ENCODE measurements at places on chromosomes 11 and 22. TPM values are rescaled to one million over a fixed set of nuclear protein-coding genes. Genes with fewer than 3 reads are reported as not detected.

The OAF gene
- 30.0 TPM for total RNA-seq

The DTX4 gene
- 2.6 TPM for total RNA-seq

The OR51B5 gene
- total RNA-seq = not detected

The ENDOD1 gene
- 25.5 TPM for total RNA-seq

The C1QTNF5 gene
- 28.6 TPM for total RNA-seq

The OR52H1 gene
- 0.81 TPM for total RNA-seq

The OR56A1 gene
- total RNA-seq = not detected

The GLB1L3 gene
- total RNA-seq = 0.81 TPM

The TTC36 gene
- 0.24 TPM for total RNA-seq

The MPZL3 gene
- total RNA-seq = 0.97 TPM

The MUC5AC gene
- not detected for total RNA-seq

The SCN3B gene
- total RNA-seq = 0.16 TPM

The FBXO3 gene
- total RNA-seq = 41.9 TPM

The FTH1 gene
- 814 TPM for total RNA-seq

The CDCA5 gene
- 1.5 TPM for total RNA-seq

The RRAS2 gene
- 167 TPM for total RNA-seq

The OR52N4 gene
- not detected for total RNA-seq

The APOBEC3H gene
- not detected for total RNA-seq

The TMEM45B gene
- not detected for total RNA-seq

The OR2D2 gene
- total RNA-seq = 0.61 TPM

The MOV10L1 gene
- 2.6 TPM for total RNA-seq

The IFITM5 gene
- total RNA-seq = not detected

The TSGA10IP gene
- total RNA-seq = not detected

The CARNS1 gene
- total RNA-seq = 0.16 TPM

The TMEM132A gene
- total RNA-seq = 16.0 TPM

The CCDC89 gene
- 2.6 TPM for total RNA-seq

The LMO2 gene
- not detected for total RNA-seq

The SCGB1C1 gene
- total RNA-seq = not detected

The RASD2 gene
- total RNA-seq = not detected

The NCAPH2 gene
- 24.8 TPM for total RNA-seq

The OR8G5 gene
- not detected for total RNA-seq

The SOX6 gene
- total RNA-seq = 1.2 TPM

The PDGFB gene
- 0.12 TPM for total RNA-seq

The CBX6 gene
- total RNA-seq = 87.9 TPM

The BTG4 gene
- total RNA-seq = 0.24 TPM

The TTLL8 gene
- not detected for total RNA-seq

The OLFML1 gene
- 53.5 TPM for total RNA-seq

The ZBTB16 gene
- 0.16 TPM for total RNA-seq

The MS4A6E gene
- total RNA-seq = not detected

The TSG101 gene
- 72.9 TPM for total RNA-seq

The MS4A4E gene
- total RNA-seq = not detected

The PTPN5 gene
- total RNA-seq = not detected

The FOSL1 gene
- 22.2 TPM for total RNA-seq

The CCDC157 gene
- total RNA-seq = 4.1 TPM

The HTR3A gene
- total RNA-seq = not detected

The SCGB1D2 gene
- total RNA-seq = not detected

The ASPHD2 gene
- total RNA-seq = 3.3 TPM

The CTSF gene
- total RNA-seq = 37.2 TPM

The APOA5 gene
- total RNA-seq = 0.12 TPM

The PHLDB1 gene
- 140 TPM for total RNA-seq

The CELSR1 gene
- 3.1 TPM for total RNA-seq
